ENCODE measurements at places on chromosomes 12 and 14. TPM values are rescaled to one million over a fixed set of nuclear protein-coding genes. Genes with fewer than 3 reads are reported as not detected.

Gene DIO2
- 1.3 TPM for total RNA-seq

Gene SNRPF
- 13.7 TPM for total RNA-seq

Gene CFAP54
- total RNA-seq: 0.82 TPM

Gene LIN7A
- total RNA-seq: 4.1 TPM

Gene RTN1
- 15.9 TPM for total RNA-seq

Gene ACOT6
- not detected for total RNA-seq

Gene RNASE1
- 275 TPM for total RNA-seq

Gene PLD4
- total RNA-seq: 2.2 TPM

Gene PRIM1
- 6.8 TPM for total RNA-seq

Gene SOCS4
- total RNA-seq: 16.6 TPM

Gene NANOG
- total RNA-seq: not detected

Gene SMIM41
- 0.32 TPM for total RNA-seq

Gene CISTR
- total RNA-seq: not detected

Gene IQSEC3
- 0.23 TPM for total RNA-seq

Gene KLHDC1
- 12.5 TPM for total RNA-seq

Gene HOXC13
- not detected for total RNA-seq

Gene LRTM2
- not detected for total RNA-seq

Gene CCNT1
- 40.9 TPM for total RNA-seq

Gene TAS2R14
- total RNA-seq: 1.7 TPM

Gene FGF23
- total RNA-seq: not detected

Gene PIWIL1
- not detected for total RNA-seq

Gene SIX1
- total RNA-seq: not detected

Gene CLEC9A
- total RNA-seq: not detected

Gene PRB3
- not detected for total RNA-seq

Gene NKX2-1
- not detected for total RNA-seq

Gene DHRS2
- total RNA-seq: 0.34 TPM

Gene LRCOL1
- total RNA-seq: not detected

Gene FZD10
- total RNA-seq: 0.35 TPM

Gene CD163
- total RNA-seq: 7.6 TPM

Gene ZBTB42
- 6.5 TPM for total RNA-seq

Gene TCL1B
- total RNA-seq: not detected

Gene CTSG
- 2.9 TPM for total RNA-seq

Gene GPR135
- total RNA-seq: 2.8 TPM

Gene SERPINA12
- total RNA-seq: not detected

Gene GLIPR1L1
- total RNA-seq: not detected

Gene NPFF
- total RNA-seq: not detected

Gene CDKN3
- total RNA-seq: 18.2 TPM

Gene TMEM132D
- total RNA-seq: 0.24 TPM
